ENCODE measurements at places on chromosomes 3 and 15.

DNA sequence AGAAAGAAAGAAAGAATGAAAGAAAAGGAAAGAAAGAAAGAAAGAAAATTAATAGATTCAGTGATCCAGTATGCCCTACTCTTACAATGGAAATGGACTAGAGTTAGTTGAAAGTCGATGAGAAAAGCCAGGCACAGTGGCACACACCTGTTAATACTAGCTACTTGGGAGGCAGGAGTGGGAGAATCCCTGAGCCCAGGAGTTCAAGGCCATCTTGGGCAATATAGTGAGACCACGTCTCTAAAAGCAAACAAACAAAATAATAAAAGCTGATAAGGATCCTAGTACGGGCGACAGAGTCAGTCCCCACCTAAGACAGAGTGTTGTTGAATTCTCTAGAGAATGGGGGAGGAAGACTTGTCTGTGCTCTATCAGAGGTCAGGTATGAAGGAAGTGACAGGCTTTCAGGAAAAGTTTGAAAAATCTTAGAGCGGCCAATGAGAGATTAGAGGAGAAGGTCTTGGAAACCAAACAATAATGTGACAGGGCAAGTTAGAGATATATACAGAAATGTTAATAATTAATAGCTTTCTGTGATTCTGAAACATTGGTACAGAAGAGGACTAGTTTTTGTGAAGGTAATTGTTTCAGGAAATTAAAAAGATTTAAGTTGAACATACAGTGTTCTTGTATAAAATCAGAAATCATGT lies 117.9 kb upstream of the PTX3 start:
- DNase-seq: no peak

DNA sequence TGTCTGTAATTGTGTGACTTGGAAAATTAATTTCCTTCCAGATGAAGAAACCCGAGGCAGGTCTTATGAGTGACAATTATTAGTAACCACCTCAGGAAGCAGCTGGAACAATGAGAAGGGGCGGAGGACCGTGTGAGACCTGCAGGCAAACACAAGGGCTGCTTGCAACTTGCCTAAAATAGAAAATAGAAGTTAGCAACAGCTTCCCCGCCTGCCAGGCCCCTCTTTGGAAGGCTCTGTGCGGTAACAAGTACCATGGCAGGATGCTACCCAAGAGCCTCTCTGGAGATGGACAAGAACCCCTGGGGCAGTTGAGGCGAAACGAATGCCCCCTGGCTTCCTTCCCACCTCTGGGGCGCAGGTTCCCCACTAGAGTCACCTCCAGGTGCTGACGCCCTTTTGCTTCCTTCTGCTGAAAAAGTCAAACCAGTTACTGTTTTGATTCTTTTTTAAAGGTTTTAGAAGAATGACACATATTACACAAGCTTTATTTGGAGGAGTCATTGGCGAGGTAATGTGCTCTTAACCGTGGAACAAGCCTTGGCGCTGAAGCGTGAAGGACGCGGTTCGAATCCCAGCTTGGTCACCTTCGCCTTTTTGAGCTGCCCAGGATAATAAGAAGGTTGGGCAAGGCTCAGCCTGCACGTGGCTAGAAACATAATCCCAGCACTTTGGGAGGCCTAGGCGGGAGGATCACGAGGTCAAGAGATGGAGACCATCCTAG lies 47.0 kb upstream of the SYNM start:
- no peak for DNase-seq

GRCh38 chr3:177931346-177931745 lies 604.9 kb upstream of the KCNMB2 start:
- DNase-seq: no peak

DNA sequence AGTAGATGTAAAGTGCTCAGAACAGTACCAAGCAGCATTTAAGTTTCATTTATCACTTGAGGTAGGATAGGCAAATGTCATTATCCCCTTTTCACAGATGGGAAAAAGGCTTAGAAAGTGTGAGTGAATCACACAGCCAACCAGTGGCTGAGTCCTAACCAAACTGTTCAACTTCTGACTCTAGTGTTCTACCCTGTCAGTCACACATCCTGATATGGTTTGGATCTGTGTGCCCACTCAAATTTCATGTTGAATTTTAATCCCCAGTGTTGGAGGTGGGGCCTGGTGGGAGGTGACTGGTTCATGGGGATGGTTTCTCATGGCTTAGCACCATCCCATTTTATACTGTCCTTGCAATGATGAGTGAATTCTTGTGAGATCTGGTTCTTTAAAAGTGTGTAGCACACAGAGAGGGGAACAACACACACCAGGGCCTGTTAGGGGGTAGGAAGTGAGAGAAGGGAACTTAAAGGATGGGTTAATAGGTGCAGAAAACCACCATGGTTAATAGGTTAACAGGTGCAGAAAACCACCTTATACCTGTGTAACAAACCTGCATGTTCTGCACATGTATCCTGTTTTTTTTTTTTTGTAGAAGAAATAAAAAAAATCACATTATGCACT lies 304.7 kb downstream of the SUCLG2 start:
- DNase-seq: no peak

- DNase-seq: no peak
Observed at GRCh38 chr3:126421573-126422119, 26.9 kb downstream of the CFAP100 start.
